Stimulated activated CD4-positive, alpha-beta T cell treated with anti-CD3 and anti-CD28 coated beads, Interleukin-1b, Interleukin-23, amount 100 ng/mL, for 48 hours (primary cell): ENCODE measurements at places on chromosomes 5 and 9.

DNA sequence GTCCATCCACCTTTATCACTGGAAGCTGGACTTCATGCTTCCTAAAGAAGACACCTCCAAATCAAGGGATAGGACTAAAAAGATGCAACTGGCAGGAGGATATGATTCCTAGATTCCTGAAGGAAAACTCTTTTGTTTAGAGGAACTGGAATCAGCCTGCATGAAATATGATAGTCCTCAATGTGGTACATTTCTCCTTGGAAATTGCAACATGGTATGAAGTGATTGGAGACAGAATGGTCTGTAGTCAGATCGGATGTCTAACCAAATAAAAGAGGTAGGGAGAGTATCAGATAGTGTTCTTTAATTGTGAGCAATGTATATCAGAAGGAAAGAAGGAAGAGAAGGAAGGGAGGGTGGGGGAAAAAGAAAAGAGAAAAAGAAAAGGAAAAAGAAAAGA is 116.1 kb upstream of the FSTL4 start:
- DNase-seq, result no peak

GRCh38 chr5:96262105-96262504 is 170.9 kb downstream of the PCSK1 start:
- no peak for DNase-seq

GRCh38 chr5:93577854-93578812 is 2.9 kb downstream of the NR2F1-AS1 start:
- no peak for DNase-seq

- no peak for DNase-seq
Measured at GRCh38 chr9:14730461-14730898, 7.9 kb upstream of the CER1 start.

- no peak for DNase-seq
Measured at GRCh38 chr9:86601697-86602096, 247.5 kb upstream of the TUT7 start.

GRCh38 chr5:124630767-124631704 is 115.4 kb downstream of the ZNF608 start:
- DNase-seq, result no peak
